ENCODE measurements at places on chromosomes 3 and 15.

DNA sequence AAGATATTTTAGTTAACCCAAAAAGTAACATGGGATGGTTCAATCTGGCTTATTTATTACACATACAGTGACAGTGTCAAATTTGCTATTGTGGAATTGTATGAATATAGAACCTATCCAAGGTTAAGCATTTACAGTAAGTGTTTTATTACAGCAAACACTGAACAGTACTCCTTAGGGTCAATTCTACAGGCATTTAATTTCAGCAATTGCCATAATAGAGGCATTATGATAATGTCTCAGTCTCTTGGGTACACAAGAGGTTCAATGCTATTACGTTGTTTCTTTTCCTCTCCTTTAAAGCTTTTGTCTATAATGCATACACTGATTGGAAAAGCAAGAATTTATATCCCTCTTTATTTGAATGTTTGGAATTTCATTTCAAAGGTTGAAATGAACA lies 275.7 kb upstream of the NAALADL2 start:
- DNase-seq = no peak

GRCh38 chr15:52112203-52112750 lies 298 bp downstream of the BCL2L10 start:
- peak; percentile 87 for DNase-seq

DNA sequence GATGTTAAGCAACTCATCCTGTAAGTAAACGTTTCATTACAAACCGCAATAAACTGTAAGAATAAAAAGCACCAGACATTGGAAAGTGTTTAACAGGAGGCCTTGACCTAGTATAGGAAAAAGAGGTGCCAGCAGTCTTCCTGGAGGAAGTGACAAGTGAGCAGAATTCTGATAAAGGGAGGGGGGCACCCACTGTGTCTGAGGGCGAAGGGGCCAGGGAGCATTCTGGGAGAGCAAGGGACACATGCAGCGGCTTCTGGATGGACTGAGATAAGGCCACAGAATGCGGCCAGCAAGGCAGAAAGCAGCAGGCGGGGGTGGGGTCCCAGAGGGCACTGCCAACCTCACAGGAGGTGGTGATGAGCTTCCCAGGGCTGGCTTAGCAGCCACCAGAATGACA lies 80.2 kb downstream of the MTHFS start:
- no peak for DNase-seq

GRCh38 chr15:74233851-74234597 lies 2.1 kb upstream of the CCDC33 start:
- no peak for DNase-seq

GRCh38 chr3:1355691-1356090 lies 262.9 kb downstream of the CNTN6 start:
- no peak for DNase-seq

GRCh38 chr3:148642214-148642613 lies 55.5 kb upstream of the AGTR1 start:
- no peak for DNase-seq

GRCh38 chr3:197372047-197372661 lies 73.7 kb upstream of the DLG1 start:
- DNase-seq = peak; percentile 47

- no peak for DNase-seq
Observed at GRCh38 chr15:56307180-56307579, 58.0 kb upstream of the TEX9 start.

DNA sequence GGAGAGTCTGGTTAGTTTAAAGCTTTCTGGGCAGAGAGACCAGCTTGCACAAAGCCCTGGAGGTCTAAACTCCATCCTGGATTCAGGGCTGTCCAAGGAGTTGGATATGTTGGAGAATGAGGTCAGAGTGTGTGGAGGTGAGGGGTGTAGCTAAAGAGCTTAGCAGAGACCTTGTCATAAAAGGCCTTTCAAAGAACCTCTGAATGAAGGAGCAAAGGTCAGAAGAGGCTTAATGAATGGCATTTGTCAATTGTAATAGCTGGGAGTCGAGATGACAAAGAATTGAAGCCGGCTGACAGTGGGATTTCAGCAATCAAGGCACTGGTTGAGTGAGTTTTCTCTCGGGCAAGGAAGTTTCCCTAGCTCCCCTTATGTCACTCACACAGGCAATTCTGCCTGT lies 202.6 kb downstream of the PDCD6IP start:
- no peak for DNase-seq

- DNase-seq = no peak
Observed at GRCh38 chr15:58758141-58758540, 8.6 kb upstream of the ADAM10 start.

- no peak for DNase-seq
Observed at GRCh38 chr3:27939940-27940339, 217.8 kb upstream of the EOMES start.

DNA sequence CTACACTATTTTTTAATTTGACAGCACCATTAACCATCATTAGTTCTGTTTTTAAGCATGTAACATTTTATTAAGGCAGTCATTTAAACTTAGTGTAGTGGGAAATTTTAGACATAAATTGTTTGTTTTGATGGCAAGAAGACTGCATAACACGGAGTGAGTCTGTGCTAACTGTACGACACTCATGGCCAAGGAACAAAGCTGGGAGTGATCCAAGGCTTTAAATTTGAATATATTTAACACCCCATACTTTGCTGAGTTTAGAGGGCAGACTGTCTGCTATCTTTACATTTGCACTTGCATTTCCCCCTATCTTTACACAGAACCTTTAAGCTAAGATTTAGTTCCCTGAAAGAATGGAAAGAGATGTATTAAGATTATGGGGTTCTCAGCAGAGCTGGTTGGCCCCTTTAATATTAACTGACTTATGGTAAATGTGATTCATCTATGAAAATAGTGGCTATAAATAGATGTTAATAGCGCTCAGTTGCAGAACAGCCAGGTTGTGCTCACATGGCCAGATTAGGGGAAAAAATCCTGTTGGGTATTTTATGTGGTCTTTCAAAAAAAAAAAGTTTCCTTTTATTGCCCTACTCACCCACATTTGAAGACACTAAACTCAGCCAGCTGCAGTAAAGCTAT lies 120.7 kb downstream of the CMSS1 start:
- no peak for DNase-seq

- DNase-seq = peak; percentile 63
Observed at GRCh38 chr15:68421115-68421551, 10.8 kb downstream of the ITGA11 start.

DNA sequence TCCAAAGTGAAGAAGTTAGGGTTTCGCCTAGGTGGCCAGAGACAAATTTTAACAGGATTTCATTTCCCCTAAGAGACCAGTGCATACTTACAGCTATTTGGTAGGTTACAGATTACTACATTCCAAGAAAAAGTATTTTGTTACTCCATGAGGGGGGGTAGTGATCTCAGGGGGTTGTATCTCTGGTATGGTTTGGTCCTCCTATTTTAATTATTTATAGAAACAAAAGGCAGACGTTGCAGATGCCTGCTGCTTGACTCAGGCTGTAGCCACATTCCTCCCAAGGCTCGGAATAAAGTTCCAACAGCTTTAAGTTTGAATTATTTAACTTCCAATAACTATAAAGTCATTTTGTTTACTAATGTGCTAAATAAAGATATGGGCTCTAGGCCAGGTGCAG lies 1.3 kb upstream of the TRIM59 start:
- DNase-seq = no peak

GRCh38 chr3:97896547-97896946 lies 74.7 kb downstream of the CRYBG3 start:
- DNase-seq = no peak

- no peak for DNase-seq
Observed at GRCh38 chr3:168865022-168865551, 769.4 kb upstream of the GOLIM4 start.

GRCh38 chr3:105618556-105618955 lies 250.3 kb downstream of the CBLB start:
- DNase-seq = no peak

- DNase-seq = no peak
Observed at GRCh38 chr3:108125153-108125543, 34.3 kb upstream of the CD47 start.

DNA sequence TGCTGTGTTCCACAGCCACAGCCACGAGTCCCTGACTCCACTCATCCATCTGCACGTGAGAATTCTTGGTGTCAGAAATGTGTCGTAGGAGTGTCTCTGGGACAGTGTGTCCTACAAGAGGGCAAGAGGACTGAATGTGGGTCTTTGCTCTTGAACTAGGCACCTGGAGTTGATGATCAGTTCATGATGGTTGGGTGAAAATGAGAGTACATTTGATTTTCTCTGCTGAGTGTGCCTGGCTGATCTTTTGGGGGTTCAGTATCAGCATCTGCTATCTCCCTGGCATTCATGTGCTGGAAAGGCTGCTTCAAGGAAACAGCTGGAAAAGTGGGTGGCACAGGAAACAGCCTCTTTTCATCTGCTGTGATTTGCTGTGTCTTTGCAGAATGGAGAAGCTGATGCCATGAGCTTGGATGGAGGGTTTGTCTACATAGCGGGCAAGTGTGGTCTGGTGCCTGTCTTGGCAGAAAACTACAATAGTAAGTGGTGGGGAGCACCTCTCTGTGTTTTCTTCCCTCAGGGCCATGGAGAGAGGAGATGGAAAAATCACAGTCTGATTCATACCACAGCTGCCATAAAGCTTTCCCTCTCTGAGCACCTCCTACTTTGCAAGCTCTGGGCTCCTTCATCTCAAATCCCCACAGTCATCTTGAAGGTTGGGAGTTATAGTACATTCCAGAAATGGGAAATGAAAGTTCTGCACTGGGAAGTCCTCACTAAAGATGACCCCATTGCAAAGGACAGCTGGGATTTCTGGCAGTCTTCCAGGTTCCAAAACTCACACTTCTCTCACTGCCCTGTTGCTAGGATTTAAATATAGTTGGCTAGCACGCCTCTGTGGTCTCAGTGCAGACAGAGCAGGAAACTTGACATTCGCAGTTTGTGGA lies 17.8 kb downstream of the TF start:
- DNase-seq = no peak

DNA sequence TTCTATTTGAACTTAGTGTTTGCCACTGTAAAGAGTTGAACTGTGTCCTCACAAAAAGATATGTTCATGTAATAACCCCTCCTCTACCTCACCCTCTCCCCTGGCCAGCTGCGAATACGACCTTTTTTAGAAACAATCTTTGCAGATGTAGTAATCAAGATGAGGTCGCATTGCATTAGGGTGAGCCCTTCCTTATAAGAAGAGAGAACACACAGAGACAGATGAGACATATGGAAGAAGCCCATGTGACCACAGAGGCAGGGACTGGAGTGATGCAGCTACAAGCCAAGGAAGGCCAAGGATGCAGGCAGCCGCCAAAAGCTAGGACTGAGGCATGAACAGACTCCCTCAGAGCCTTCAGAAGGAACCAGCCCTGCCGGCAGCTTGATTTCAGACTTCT lies 27.6 kb downstream of the GPR176 start:
- DNase-seq = no peak

- no peak for DNase-seq
Observed at GRCh38 chr3:124293584-124293983, 301.7 kb upstream of the ROPN1 start.

DNA sequence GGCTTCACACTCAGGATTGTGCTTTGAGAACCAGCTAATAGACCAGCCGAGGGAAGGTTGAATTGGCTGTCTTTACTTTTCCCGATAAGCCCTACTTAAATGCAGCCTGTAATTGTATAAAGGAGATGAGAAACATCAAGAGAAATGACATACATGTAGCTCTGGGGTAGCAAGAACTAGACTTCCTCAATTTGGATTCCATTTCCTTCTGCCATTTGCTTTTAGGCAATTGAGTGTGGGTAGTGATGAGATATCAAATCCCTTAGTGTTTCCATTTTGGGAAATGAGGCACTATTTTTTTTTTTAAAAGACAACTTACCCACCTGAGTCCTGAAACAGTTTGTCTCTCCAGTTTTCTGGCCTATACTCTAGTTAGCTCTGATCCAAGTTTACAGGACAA lies 2.2 kb downstream of the INAFM2 start:
- DNase-seq = no peak

GRCh38 chr15:39588531-39589192 lies 7.8 kb downstream of the THBS1 start:
- DNase-seq = no peak

DNA sequence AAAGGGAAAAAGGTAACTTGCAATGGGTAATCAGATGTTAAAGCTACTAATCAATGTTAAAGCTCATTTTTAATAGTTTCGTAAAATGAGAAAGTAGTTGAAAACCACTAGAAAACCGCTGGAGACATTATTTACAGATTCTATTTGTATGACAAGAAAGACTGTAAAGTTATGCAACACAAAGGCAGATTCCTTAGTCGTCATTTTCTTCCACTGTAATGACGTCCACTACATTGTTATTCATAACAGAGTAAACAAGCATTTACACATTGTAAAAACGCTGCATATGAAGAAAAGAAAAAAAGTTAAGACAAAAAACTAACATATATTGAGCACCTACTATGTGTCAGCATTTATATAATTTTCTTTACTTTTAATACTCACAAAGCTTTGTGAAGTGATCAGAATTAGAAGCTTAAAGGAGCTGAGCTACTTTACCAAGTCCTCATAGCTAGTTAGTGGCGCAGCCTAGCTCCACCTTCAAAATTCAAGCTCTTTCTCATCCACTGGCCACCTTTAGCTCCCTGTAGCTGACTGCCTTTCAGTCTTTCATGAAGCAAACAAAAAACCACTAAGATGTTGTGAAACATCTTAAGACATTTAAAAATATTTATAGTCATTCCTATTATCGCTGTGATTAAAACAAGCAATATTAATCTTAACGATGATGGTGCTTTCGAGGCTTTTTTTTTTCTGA lies 100.1 kb upstream of the CDIN1 start:
- DNase-seq = no peak
